ENCODE measurements at places on chromosomes 4 and X.
A peak's percentile ranks its signal among the peaks of the same experiment; 100 is the strongest.

- DNase-seq: no peak
Observed at GRCh38 chrX:9486786-9487387, 22.0 kb downstream of the TBL1X start.

DNA sequence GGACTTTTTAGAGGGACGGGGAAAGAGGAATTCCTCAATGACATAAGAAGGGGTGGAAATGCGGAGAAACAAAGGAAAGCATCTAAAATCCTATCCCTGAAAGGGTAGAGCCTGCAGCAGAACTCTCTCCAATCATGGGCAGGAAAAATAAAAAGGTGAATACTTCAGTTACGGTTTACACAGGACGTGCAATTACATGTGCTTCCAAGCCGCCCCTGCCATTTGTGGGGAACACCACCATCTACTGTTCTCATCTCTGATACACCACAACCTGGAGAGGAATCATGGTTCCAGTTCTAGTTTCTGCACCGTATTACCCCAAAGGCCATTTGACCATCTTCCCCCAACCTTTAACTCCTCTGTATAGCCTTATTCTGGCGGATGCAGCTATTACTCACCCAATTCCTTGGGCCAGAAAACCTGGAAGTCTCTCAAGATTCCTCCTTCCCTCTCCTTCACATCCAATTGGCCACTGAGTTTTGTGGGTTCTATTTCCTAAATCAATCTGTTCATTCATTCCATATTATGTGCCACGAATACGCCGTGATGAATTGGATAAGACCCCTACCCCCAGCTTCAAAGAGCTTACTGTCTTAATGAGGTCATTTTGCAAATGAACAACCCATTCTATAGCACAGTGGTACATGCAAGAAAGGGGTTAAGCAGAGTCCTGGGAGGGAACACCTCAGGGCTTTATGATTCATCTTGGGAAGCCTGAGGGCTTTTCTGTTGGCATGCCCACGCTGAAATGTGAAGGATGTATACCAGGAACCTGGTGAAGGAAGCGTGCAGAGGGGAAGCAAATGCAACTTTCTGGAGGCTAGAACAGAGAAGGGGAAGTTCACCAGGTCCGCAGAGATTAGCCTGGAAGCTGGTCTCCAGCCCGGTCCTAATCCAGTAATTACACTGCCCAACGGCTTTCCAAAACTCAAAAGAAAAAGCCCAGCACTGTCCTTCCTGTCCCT lies 1.4 kb upstream of the MSL3 start:
- no peak for DNase-seq

- DNase-seq: no peak
Observed at GRCh38 chr4:138572007-138572406, 329.9 kb upstream of the SLC7A11 start.

- no peak for DNase-seq
Observed at GRCh38 chrX:45750639-45751038, 550.0 kb upstream of the DIPK2B start.

DNA sequence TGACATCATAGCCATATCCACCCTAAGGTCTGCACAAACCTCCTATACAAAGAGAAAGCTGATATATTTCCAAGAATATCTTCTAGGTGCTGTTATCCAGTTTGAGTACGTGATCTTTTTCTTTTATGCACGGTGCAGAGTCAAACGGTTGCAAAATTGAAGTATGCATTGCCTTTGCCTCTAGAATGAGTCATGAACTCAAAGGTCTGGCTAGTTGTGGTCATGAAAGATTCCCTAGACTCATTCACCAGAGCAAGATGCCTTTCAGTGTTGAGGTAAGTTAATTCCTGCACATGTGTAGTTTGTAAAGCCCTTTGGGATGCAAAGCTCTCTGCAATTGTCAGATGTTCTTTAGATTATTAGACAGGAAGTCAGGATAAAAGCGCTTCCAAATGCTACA lies 704.4 kb downstream of the PCDH19 start:
- DNase-seq: no peak

DNA sequence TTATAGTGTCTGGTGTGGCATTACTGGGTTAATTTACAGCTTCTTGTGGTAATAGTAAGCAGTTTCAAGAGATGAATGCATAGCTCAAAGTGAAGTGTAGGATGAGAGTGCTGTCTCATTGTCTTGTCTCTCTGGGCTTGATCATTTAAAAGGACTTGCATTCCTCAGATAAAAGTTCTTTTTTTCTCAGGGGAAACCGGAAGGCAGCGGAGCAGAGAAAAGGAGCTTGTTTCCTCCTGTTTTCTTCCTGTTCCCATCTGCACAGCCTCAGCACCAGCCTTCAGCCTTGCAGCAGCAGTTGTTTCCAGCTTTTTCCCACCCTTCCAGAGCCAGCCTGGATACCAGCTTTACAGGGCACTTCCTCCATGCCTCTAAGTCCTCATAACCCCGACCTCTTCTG lies 61.4 kb upstream of the LGI2 start:
- no peak for DNase-seq

GRCh38 chr4:41465146-41465761 lies 72.7 kb upstream of the LIMCH1 start:
- DNase-seq: no peak

GRCh38 chr4:39543034-39543433 lies 15.8 kb upstream of the UGDH start:
- DNase-seq: no peak

- no peak for DNase-seq
Observed at GRCh38 chrX:36963069-36963808, 44.9 kb upstream of the FAM47C start.

GRCh38 chr4:11367371-11367770 lies 61.3 kb downstream of the HS3ST1 start:
- no peak for DNase-seq

- no peak for DNase-seq
Observed at GRCh38 chr4:18935659-18936345, 914.2 kb upstream of the LCORL start.

GRCh38 chr4:7841894-7842293 lies 97.8 kb downstream of the AFAP1 start:
- DNase-seq: no peak

DNA sequence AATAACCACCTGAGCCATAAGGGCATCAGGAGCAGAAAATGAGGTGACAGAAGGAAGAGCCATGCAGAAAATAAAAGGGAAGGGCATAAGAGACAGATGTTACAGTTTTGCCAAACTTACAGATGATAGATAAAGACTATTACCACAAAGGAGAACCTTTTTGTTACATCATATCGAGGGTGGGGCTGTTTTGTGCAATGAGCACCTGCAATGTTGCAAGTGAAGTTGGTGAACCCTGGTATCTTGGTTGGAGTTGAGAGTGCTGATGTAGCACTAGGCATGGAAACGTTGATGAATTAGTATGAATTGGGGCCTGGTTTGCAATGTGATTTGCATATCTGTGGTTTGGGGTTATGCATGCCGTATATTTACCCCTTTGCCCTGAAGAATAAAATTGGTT lies 119.8 kb upstream of the TEX13D start:
- DNase-seq: no peak

DNA sequence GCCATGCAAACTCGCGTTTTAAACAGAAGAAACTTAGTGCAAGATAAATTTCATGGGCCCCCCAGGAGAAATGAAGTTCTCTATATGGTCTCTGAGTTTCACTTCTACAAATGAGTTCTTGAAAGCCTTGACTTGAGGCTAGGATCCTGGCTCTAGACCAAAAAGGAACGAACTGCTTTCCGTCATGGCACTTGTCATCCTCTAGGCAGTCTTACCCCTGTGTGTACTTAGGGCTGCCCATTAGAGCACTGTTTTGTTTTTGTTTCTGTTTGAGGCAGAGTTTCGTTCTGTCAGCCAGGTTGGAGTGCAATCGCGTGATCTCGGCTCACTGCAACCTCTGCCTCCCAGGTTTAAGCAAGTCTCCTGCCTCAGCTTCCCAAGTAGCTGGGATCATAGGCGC lies 29.0 kb downstream of the RNF4 start:
- DNase-seq: no peak

GRCh38 chr4:144647095-144647561 lies 1.2 kb downstream of the HHIP start:
- DNase-seq: no peak

- peak; percentile 19 for DNase-seq
Observed at GRCh38 chr4:146916479-146917076, 29.1 kb downstream of the TTC29 start.

DNA sequence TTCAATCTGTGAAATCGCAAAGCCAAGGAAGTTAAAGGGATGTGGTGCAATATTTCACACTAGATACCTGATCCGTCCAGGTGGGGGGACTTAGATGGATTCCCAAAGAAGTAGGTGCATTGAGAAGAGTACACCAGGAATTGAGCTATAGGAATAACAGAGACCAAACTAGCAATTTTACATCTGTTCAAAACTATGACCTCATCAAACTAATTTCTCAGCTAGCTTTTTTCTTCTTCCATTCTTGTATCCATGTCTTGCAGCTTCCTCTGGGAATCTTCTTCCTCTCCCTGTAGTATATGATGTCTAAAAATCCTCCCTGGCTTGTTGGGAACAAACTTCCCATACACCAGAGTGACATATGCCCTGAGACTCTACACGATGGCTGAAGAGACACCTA lies 51.0 kb upstream of the PTPN13 start:
- no peak for DNase-seq

DNA sequence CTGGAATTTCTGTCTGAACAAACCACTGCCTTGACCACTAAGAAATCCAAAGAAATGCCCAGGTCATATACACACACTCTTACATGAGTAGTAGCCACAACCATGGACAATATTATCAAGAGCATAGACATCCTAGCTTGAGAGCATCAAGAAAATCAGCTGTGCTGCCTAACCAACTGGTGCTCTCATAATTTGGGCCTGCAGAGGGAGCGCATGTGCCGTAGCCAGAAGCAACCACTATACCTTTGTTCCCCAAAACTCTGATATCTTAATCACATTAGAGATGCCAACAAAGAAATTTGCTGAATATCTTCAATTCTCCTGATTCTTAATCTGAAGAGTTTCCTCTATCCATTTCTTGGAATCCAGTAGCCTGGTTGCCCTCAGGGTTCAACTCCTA lies 163.6 kb downstream of the ZNF674 start:
- no peak for DNase-seq

- DNase-seq: no peak
Observed at GRCh38 chr4:112905728-112906127, 143.7 kb upstream of the ANK2 start.

DNA sequence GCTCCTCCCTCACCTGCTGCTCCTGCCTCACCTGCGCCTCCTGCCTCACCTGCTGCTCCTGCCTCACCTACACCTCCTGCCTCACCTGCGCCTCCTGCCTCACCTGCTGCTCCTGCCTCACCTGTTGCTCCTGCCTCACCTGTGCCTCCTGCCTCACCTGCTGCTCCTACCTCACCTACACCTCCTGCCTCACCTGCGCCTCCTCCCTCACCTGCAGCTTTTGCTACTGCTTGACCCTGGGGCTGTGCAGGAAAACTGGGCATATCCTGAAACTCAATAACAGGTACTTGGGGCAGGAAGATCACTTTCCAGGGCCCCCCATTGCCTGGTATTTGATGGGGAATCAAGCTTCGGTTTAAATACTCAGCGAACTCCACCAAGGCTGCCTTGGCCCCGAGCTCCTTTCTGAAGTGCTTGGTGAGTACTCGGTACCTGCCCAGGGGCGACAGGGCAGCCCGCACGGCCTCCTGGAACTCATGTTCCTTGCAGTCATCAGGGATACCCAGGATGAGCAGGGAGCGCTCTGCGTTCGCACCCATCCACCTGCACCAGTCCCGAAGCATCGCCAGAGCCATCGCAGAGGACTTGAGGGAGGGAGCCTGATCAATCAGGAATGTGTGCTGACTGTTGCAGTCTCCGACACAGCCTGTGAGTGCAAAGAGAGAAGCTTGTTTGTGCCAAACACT lies 2.7 kb downstream of the PNMA6E start:
- DNase-seq: no peak

DNA sequence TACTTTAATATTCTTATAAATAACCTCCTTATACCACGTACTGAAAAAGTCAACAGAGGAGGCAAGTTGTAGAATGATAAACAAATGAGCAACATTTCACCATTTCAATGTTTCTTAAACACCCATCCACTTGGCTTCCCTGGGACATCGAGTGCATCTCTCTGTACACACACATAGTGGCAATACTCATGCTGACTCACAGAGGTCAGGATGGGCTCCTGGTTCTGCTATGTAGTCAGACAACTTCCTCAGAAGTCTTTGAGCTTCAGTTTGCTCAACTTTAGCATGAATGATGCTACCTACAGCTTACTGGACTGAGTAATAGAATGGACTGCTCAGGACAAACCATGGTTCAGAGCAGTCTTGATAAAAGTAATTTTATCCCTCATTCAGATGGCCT lies 56.9 kb downstream of the MAD2L1 start:
- DNase-seq: peak; percentile 64

GRCh38 chr4:150849016-150849415 lies 166.1 kb downstream of the LRBA start:
- no peak for DNase-seq

GRCh38 chr4:101987623-101988243 lies 197.2 kb downstream of the BANK1 start:
- DNase-seq: no peak

- DNase-seq: no peak
Observed at GRCh38 chr4:602559-602942, 22.8 kb upstream of the PDE6B start.
